AG04449 (cell line): ENCODE measurements at places on chromosomes 16 and 17.

DNA sequence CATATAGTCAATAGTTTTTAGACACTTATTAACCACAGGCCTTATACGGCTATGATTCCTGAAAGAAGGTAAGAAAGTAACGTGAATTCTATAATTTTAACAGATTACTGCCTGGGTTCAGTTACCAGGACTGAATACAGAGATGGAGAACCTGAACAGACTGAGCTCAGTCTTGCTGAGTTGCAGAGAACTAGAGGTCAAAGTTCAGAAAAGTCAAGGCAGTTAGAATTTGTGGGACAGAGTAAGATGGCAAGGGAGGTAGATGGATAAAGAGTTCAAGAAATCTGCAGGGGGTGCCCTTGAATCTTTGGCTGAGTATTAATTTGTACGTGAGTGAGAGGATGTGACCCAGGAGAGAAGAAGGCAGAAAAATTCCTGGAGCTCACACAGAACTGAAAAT lies 320.1 kb upstream of the MAF start:
- DNase-seq = no peak

DNA sequence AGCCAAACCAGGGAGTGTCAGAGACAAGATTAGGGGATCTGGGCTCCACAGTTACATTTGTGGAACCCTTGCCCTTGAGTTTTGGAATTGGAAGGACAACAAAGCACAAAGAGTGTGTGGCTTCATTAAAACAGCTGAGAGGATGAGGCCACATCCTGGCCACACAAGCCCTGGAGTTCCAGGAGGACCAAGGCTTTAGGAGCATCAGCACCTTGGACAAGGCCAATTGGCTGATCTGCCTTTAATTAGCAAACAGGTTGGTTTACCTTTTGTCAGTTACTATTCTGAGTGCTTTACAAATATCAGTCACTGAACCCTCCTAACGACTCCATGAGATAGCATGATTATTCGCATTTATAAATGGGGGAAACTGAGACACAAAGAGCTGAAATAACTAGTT lies 54.7 kb downstream of the SLC6A2 start:
- DNase-seq = no peak

- no peak for DNase-seq
These were observed 31.8 kb downstream of the NSMCE1 start for GRCh38 chr16:27236635-27237218.

DNA sequence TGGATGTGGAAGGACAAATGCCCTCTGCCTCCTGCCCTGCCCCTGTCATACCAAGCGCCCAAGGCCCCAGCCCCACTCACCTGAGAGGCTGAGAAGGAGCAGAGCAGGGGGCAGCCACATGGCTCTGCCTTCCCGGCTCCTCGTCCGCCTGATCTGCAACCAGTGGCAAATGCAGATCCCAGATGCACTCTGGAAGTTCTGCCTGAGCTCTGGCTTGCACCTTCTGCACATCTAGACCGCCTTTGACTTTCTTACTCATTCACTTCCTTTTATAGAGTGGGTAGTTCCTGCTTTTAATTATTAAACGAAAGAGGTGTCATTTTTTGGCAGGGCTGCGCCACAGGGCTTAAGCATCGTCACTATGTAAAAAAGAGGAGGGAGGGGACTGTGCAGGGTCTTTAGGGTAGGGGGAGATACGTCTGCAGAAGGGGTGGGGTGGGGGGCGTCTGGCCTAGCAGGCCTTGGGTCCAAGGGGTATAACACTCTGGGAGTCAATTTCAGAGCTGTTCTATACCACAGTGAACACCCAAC lies at the start of gene CD300LB:
Gene CD300LB (minus strand): TSS at position 245 of the 531 bp plus-strand sequence. CDS start 125 bp downstream, at position 120.
- no peak for DNase-seq

- no peak for DNase-seq
These were observed 157.0 kb upstream of the CDH11 start for GRCh38 chr16:65278874-65279273.

GRCh38 chr16:30837904-30838303 lies 50.9 kb upstream of the ZNF629 start:
- no peak for DNase-seq

GRCh38 chr16:86359571-86359970 lies 150.8 kb upstream of the FOXF1 start:
- DNase-seq = no peak

- no peak for DNase-seq
These were observed 192.8 kb downstream of the XYLT1 start for GRCh38 chr16:17277981-17278381.
